Effector memory CD4-positive, alpha-beta T cell (primary cell): ENCODE measurements at places on chromosomes 13 and 19.

DNA sequence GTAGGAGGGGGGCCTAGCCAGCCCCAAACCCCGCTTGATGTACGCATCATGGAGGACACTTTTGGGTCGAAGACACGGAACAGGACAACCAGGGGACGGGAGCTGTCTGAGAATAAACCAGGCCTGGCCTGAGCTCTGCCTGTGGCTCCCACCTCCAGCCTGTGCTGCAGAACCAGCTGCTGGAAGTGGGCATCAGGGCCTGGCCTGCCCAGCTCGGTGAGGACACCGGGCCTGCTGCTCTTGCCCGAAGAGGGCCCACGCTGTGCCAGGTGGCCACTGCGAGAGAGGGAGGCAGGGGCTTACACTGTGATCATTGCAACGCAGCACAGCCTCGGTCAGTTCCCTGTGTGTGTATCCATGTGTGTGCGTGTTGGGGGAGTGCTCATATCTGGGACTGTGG is 34.6 kb downstream of the CEBPG start:
- no peak for DNase-seq

- no peak for DNase-seq
Measured at GRCh38 chr13:51111174-51111573, at the start of gene C13orf42. C13orf42 (minus strand) TSS chr13:51111274; CDS start chr13:51111209, 65 bp downstream.

GRCh38 chr19:5627395-5627904 is 4.6 kb downstream of the SAFB start:
- DNase-seq = no peak

- DNase-seq = no peak
Measured at GRCh38 chr19:33872445-33873320, 76.0 kb downstream of the KCTD15 start.

GRCh38 chr19:50184196-50184595 is 19.2 kb upstream of the MYH14 start:
- DNase-seq = no peak

GRCh38 chr13:75153834-75154233 is 328.1 kb downstream of the TBC1D4 start:
- DNase-seq = no peak

- DNase-seq = no peak
Measured at GRCh38 chr13:110726726-110727125, 13.2 kb downstream of the ING1 start.

- no peak for DNase-seq
Measured at GRCh38 chr19:32322541-32322940, 22.9 kb upstream of the ZNF507 start.

- peak; percentile 23 for DNase-seq
Measured at GRCh38 chr13:29954082-29955028, 103.9 kb upstream of the UBL3 start.

- no peak for DNase-seq
Measured at GRCh38 chr13:113466383-113466782, 13.1 kb upstream of the ADPRHL1 start.

DNA sequence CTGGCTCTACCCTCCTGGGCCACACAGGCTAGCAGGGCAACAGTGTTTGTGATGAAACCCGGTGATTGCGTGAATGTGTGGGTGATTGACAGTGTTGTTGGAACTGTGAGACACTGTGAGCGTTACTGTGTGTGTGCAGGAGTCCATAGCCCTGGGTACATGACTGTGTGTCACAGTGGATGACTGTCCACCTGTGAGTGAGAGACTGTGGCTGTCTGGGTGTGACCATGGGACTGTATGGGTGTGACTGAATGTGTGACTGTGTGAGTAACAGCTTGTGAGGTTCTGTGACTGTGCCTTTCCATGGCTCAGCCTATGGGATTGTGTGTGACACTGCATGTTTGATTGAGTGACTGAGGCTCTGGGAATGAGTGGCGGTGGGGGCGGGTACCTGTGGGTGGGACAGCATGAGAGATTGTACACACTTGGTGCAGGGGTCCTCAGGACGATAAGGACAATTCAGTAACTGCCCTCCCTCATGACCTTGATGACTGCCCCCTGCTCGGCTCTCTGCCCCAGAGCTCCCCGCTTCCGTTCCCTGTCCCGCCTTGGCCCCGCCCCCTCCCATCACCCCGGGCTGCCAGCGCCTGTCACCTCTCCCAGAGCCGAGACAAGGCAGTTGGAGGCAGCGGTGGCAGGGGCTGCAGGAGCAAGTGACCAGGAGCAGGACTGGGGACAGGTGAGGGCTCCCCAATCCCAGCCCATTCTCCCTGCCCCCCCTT is at the start of gene GIPR:
GIPR (plus strand) TSS at position 602 of the 722 bp plus-strand sequence. CDS start 1,300 bp downstream, outside the sequence.
- peak; percentile 24 for DNase-seq

DNA sequence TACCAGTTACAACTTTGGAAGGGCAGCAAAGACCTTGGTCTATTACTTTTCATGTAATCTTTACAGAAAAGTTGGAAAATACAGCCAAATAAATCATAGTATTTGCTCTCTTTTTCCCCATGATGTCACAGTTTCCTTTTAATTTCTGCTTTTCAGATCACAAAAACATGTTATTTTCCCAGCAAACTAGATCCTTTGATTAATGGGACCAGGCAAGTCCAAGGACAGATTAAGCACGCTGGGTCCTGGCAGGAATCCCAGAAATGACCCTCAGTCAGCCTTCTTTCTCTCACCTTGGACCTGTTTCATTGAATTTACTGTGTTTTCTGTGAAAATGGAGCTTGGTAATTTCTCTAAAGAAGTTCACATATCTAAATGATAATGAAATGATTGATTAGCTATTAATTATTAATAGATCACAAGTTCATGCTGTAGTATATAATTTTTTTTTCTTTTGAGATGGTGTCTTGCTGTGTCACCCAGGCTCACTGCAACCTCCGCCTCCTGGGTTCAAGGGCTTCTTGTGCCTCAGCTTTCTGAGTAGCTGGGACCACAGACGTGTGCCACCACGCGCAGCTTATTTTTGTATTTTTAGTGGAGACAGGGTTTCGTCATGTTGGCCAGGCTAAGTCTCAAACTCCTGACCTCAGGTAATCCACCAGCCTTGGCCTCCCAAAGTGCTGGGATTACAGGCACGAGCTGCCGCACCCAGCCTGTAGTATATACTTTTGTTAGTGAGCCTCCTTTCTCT is 16.0 kb downstream of the SPATA13 start:
- DNase-seq = no peak

GRCh38 chr19:2594319-2594718 is 108.2 kb downstream of the GNG7 start:
- no peak for DNase-seq

GRCh38 chr19:47028195-47028601 is 8.6 kb downstream of the NPAS1 start:
- DNase-seq = no peak

DNA sequence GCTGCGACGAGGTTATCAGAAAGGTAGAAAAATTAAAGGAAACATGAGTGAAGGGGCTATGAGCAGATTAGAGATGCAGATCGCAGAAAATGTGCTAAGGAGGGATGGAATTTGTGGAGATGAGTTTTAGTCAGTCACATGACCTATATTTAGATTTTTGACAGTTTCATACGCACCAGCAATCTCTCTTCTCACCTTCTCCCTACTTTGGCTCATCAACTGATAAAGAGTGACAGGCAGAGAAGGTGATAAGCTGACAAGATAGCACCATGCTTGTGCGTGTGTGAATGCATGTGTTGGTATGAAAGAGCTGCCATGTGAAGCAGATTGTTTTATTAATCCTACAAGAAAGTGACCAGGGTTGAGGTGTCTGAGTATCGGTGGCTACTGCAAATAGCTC is 252.6 kb downstream of the RAP2A start:
- no peak for DNase-seq

GRCh38 chr19:47228937-47229675 is 1.9 kb downstream of the BBC3 start:
- DNase-seq = peak; percentile 26

DNA sequence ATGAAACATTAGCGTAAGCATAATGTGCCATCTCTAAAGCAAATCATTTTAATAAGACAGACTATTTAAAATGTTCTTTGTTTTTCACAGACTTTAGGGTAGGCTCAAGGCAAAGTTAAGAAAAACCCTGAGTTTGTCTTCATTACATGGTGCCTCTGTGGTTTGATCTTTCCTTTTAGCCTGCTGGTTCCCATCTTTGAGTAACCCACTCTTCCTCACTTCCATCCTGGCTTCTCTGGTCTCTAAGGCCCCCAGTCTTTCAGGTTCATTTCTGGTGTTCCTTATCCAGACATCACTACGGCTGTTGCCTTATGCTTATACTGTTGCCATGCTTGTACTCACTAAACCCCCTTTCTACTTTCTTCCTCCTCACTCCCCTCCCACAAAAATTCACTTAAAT is 38.4 kb downstream of the DACH1 start:
- no peak for DNase-seq

- no peak for DNase-seq
Measured at GRCh38 chr19:32197896-32198882, 147.2 kb upstream of the ZNF507 start.

GRCh38 chr13:40121722-40122121 is 466.3 kb downstream of the COG6 start:
- DNase-seq = no peak

GRCh38 chr19:21166436-21166835 is 24.6 kb downstream of the ZNF431 start:
- DNase-seq = no peak

- DNase-seq = no peak
Measured at GRCh38 chr19:5303208-5303607, 37.4 kb downstream of the PTPRS start.

- DNase-seq = peak; percentile 47
Measured at GRCh38 chr13:32426990-32427851, 709 bp downstream of the N4BP2L1 start.

DNA sequence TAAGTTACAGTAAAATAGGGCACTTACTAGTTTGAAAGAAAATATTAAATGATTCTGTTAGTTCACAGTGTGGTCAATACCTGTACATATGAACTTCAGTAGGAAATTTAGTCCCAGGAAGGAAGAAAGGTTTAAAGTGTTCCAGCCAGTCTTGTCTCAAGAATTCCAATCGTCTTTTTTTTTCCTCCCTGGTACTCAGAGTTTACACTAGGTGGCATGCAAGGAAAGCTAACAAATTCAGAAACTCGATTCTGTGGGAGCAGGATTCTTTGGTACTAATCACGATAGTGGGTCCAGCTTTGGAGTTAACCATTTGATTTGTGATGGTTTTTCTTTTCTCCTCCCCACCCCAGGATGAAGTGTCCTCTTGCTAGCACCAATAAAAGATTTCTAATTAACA is 43.6 kb downstream of the POLR1D start:
- no peak for DNase-seq

DNA sequence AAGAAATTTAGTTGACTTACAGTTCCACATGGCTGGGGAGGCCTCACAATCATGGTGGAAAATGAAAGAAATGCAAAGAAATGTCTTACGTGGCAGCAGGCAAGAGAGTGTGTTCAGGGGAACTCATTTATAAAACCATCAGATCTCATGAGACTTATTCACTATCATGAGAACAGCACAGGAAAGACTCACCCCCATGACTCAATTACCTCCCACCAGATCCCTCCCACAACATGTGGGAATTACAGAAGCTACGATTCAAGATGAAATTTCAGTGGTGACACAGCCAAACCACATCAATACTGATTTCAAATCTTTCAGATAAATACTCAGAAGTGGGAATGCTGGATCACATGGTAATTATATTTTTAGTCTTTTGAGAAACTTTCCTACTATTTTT is 1357.9 kb downstream of the SLITRK5 start:
- DNase-seq = no peak

DNA sequence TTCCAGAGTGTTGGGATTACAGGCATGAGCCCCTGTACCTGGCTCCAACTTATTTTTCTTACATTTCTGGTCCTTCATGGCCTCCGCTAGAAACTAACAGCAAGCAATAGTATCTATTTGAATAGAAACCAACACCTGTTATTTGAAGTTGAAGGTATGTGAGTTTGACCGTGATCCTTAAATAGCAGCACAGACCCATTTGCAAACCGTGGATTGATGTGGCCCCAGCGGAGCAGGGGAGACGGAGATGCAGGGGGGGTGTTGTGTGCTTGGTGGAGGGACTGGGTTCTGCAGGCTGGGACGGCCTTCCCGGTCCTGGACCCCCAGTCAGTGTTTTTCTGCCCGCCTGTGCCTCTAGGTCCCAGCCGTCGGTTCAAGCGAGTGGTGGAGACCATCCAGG is 16.9 kb downstream of the TMEM150B start:
- no peak for DNase-seq

DNA sequence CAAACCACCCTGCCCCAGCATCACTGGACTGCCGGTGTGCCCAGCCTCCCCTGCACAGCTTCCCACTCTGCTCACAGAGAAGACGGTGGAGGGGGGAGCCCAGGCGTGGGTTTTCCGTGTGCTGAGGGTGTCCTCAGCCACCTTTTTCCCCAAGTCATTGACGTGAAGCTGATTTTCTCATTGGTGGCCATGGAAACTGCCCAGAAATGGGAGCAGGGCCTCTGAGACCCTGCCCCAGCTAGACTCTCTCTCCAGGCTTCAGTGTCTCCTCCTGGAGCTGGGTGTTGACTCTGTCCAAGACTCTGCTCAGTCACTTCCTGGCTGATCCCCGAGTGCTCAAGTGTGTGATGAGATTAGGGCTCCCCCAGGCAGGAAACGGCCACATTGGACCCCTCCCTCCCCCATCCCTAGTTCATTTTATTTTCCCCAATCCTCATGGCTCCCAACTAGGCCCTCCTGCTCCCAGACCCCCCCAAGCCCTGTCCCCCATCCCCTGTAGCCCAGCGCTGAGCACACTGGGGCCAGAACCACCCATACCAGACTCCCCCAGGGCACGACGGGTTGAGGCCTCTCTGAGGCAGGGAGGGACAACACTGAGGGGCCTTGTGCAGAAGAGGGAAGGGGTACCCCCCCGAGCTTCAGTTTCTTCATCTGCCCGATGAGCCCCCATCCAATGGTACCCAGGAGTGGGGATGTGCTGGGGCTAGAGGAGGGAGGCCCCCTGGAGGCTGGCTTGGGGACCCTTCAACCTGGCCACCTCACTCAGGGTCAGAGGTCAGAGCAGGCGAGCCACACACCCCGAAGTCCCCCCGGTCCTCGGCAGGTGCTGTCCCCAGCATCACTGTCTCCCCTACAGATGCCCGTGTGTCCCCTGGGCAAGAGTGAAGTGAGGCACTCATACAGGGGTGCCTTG is 1.2 kb upstream of the F2RL3 start:
- DNase-seq = no peak

DNA sequence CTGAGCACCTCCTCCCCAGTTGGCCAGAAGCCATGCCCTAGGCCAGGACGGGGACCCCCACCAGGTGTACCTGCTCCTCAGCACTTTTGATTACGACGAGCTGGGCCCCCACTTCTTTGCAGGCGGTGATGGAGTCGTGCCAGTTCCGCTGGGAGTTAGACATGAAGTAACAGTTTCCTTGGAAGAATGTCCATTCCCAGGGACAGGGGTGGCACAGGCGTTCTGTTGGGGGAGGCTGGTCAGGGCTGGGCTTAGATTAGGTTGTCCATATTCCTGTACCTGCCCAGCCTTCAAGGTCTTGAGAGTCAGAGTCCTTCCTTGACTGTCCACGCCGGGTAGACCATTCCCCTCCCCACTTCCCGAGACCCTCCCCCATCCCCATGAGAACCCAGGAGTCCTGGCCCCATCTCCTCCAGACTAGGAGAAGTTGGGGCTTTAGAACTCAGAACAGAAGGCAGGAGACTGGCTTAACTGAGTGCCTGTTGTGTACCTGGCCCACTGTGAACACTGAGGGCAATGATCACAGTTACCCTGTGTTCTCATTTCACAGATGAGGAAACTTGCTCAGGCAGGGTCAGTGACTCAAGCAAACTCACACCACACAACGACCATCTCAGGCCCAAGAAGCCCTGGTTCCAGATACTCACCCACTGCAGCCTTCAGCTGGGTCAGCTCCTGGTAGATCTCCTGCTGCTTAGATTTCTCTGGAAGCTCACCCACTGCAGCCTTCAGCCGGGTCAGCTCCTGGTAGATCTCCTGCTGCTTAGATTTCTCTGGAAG is 2.3 kb downstream of the CD209 start:
- DNase-seq = no peak
